ENCODE measurements at places on chromosomes 5 and 9. TPM values are rescaled to one million over a fixed set of nuclear protein-coding genes. Genes with fewer than 3 reads are reported as not detected.
A peak's percentile ranks its signal among the peaks of the same experiment; 100 is the strongest.

DNA sequence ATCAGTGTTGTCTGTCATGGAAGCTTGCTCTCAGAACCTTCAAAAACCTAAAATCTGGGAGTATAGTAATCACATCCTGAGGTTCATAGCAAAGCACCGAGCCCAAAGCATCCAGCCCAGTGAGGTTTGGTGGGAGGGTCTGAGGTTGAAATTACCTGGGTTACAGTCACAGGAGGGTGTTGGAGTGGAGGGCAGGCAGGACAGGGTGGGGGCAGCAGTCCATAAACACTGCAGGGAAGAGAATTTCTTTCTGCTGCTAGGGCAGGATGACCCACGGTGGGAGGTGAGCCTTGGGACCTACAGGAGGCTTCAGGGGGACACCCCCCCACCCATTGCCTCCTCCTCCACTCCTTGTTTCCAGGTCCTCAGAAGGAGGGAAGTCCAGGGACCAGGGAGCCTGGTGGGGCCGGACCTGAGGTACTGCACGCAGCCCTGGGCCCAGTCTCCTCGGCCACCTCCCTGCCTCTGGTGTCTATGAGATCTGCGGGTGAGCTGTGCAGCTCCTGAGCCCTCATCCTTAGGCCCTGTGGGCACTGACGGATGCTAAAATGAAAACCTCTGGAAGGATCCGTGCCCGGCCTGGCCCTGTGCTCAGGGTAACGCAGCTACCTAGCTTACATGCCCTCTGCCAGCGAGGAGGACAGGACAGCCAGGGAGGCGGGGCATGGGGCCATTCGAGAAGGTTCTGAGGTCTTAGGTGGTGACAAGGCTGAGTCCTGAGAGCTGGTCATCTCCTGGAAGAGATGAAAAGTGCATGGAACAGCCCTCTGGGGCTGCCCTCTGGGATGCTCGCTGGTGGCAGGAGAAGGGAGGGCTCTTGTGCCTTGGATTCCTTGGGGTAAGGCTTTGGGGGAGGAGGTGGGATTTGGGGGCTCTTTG lies 1.8 kb upstream of the ADCY2 start:
- peaks cover 5% of the 10 kb centered on the region for H3K36me3 ChIP-seq
- H3K27me3 ChIP-seq = no peaks in the 10 kb centered on the region
- peak overlapping the region; percentile 73 for H3K4me3 ChIP-seq

DNA sequence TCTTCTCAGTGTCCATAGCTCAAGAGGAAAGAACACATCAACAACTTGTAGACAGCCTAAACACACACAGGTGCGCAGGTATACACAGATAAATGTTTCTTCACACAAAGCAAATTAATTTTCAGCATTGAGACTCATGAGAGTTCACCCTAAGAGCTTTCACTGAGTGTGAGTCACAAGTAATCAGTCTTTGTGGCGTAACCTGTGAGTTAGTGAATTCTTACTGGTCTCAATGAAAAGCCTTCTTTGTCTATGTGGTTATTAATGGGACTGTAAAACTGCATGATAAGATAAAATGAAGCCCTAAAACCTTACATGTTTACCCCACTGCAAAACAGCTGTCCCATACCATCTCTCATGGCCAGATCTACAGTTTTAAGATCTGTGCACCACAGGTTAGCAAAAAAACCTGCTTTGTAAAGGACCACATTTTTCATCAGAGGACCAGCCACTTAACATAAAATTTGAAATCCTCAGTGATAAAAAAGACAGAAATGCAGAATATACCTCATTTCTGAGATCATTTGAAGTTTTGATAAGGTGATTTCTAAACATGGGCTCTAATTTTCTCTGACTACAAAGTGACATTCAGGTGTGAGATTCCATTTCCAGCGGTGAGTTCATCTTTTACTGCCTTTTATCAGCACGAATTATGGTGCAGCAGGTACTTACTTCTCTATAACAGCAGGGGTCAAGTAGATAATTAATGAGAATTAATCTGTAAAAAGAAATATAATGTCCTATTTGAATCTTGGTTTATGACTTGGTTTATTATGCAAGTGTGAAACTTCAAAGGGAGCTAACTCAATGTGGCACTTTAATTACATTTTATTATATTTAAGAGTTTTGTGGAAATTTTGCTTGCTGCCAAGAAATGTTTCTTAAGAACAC lies 335.7 kb upstream of the PIK3R1 start:
- 0 out of 3 replicates have a peak, but pooled peaks cover 1% of the 10 kb centered on the region for H3K36me3 ChIP-seq
- no peaks in the 10 kb centered on the region for H3K27me3 ChIP-seq
- H3K27ac ChIP-seq = no peak overlapping the region
- no peak overlapping the region for H3K4me3 ChIP-seq
- DNase-seq = no peak
- no peaks in the 10 kb centered on the region for H3K4me1 ChIP-seq

Gene PTPN3
- total RNA-seq = 2.2 TPM

- no peak overlapping the region for H3K27ac ChIP-seq
- H3K27me3 ChIP-seq = no peaks in the 10 kb centered on the region
- no peak overlapping the region for H3K4me3 ChIP-seq
- DNase-seq = no peak
- H3K4me1 ChIP-seq = no peaks in the 10 kb centered on the region
- H3K36me3 ChIP-seq = no peaks in the 10 kb centered on the region
These were observed 317.5 kb downstream of the SPOCK1 start for GRCh38 chr5:137181667-137182066.

- H3K27ac ChIP-seq = no peak overlapping the region
- no peak overlapping the region for H3K4me3 ChIP-seq
- H3K27me3 ChIP-seq = no peaks in the 10 kb centered on the region
- H3K4me1 ChIP-seq = no peaks in the 10 kb centered on the region
- H3K36me3 ChIP-seq = peaks cover 64% of the 10 kb centered on the region
These were observed 37.2 kb downstream of the GPR107 start for GRCh38 chr9:130090915-130091314.

DNA sequence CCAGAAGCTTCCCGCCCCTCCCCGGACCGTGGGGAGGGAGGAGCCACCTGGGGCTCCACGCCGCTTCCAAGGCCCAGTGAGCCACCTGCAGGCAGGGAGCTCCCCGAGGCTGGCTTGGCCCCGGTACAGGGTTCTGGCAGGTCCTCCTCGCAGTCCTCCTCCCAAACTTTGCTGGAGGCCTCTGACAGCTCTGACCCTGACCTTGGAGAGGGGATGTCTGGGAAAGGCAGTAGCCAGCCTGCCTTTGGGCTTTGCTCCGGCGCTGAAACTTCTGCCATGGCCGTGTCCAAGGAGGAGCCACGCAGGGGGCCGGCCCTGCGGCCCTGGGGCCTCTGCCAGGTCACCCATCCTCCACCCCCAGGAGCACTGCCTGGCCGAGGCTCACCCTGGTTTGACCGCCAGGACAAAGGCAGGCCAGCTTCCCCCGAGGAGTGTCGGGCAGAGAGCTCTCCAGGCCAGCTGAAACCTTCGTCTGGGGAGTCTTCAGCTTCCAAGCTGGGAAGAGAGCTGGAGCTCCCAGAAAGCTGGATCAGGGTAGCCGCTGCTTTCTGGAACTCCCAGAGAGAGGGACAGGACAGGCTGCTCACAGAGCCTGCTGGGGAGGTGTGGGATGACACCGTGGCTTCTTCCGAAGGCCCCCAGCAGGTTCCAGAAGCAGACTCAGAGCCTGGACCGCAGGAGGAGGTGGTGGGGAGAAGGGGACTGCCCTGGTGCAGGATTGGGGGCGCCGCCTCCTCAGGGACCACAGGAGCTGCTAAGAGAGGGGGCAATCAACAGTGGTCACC lies 9.0 kb upstream of the QSOX2 start:
- no peaks in the 10 kb centered on the region for H3K36me3 ChIP-seq
- H3K27ac ChIP-seq = no peak overlapping the region
- H3K4me3 ChIP-seq = no peak overlapping the region
- H3K4me1 ChIP-seq = no peaks in the 10 kb centered on the region
- DNase-seq = no peak

Gene PGM5
- not detected for total RNA-seq

Gene FOXD4L5
- total RNA-seq = not detected

- no peak for DNase-seq
- H3K4me3 ChIP-seq = no peak overlapping the region
- H3K27ac ChIP-seq = no peak overlapping the region
- H3K36me3 ChIP-seq = peaks cover 7% of the 10 kb centered on the region
- peaks cover 2% of the 10 kb centered on the region for H3K4me1 ChIP-seq
These were observed 400.8 kb upstream of the PIK3R1 start for GRCh38 chr5:67814569-67815311.

Gene SURF1
- 43.3 TPM for total RNA-seq

DNA sequence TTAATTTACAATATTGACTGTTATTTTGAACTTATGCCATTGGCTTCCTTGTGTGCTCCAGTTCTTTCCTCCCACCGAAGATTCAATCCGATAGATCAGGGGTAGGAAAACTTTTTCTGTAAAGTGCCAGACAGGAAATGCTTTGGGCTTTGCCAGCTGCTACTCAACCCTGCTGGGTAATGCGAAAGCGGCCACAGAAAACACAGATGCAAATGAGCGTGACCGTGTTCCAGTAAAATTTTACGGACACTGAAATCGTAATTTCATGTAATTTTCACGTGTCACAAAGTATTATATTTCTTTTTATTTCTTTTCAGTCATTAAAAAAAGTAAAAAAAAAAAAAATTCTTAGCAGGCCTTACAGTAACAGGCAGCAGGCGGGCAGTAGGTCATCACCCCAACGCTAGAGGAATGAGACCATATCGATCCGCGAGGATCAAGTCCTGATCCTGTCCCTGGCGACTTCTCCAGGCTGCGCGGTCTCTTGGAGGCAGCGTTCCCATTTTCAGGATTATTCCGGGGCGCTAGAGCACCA lies 599 bp downstream of the NMRK1 start:
- H3K4me3 ChIP-seq = peak overlapping the region; percentile 88
- no peak for DNase-seq
- H3K4me1 ChIP-seq = peaks cover 2% of the 10 kb centered on the region
- no peaks in the 10 kb centered on the region for H3K36me3 ChIP-seq
- no peak overlapping the region for H3K27ac ChIP-seq

Gene HAVCR2
- total RNA-seq = not detected

Gene EGFL7
- 38.0 TPM for total RNA-seq

DNA sequence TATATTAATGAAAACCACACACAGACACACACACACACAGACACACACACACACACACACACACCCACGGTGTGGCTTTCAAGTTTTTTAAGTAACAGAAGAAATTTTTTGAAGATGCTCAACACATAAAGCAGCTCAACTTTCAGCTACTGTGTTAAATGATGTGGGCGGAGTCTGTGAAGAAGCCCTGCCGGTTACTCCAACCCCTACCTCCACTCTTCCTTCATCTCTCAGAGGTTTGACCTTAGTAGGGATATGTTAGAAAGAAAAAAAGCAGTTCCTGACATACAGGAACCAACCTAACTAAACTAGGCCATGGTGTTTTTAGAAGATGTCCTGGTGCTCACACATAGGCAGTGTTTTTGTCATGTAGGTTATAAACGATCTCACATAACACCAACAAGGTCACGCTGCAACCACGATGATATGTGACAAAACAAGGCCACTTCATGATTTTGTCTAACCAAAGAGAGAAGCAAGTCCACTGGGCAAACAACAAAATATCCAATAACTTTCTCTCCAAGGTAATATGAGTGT lies 112.8 kb downstream of the EMB start:
- no peak overlapping the region for H3K27ac ChIP-seq
- H3K36me3 ChIP-seq = peaks cover 32% of the 10 kb centered on the region
- no peaks in the 10 kb centered on the region for H3K27me3 ChIP-seq
- H3K4me3 ChIP-seq = no peak overlapping the region

Gene UBLCP1
- total RNA-seq = 39.0 TPM

Gene ANKRD34B
- 0.72 TPM for total RNA-seq

- H3K36me3 ChIP-seq = no peaks in the 10 kb centered on the region
- DNase-seq = no peak
- no peaks in the 10 kb centered on the region for H3K4me1 ChIP-seq
- H3K27ac ChIP-seq = no peak overlapping the region
These were observed 262.6 kb downstream of the COX7C start for GRCh38 chr5:86880344-86880743.

- H3K36me3 ChIP-seq = no peaks in the 10 kb centered on the region
- no peaks in the 10 kb centered on the region for H3K27me3 ChIP-seq
These were observed 283.2 kb upstream of the TMEM161B start for GRCh38 chr5:88551724-88552345.

GRCh38 chr9:136671646-136672430 lies 9.1 kb downstream of the EGFL7 start:
- H3K27ac ChIP-seq = no peak overlapping the region
- peak; percentile 57 for DNase-seq
- no peaks in the 10 kb centered on the region for H3K4me1 ChIP-seq
- no peaks in the 10 kb centered on the region for H3K27me3 ChIP-seq

Data from H9 (cell line).